Lower leg skin (tissue), 4 donors: ENCODE measurements at places on chromosomes 16 and 17. TPM values are rescaled to one million over a fixed set of nuclear protein-coding genes. Genes with fewer than 3 reads are reported as not detected.

Gene PRAC2
- not detected for total RNA-seq

Gene C17orf113
- total RNA-seq: 1.8 TPM

Gene PIGW
- total RNA-seq: 9.0 TPM

Gene TMEM100
- total RNA-seq: 3.5 TPM

Gene EXOC3L1
- 2.1 TPM for total RNA-seq

Gene KRTAP1-1
- 195 TPM for total RNA-seq

Gene KRT40
- not detected for total RNA-seq

Gene CDH13
- 189 TPM for total RNA-seq

Gene PPL
- total RNA-seq: 445 TPM

DNA sequence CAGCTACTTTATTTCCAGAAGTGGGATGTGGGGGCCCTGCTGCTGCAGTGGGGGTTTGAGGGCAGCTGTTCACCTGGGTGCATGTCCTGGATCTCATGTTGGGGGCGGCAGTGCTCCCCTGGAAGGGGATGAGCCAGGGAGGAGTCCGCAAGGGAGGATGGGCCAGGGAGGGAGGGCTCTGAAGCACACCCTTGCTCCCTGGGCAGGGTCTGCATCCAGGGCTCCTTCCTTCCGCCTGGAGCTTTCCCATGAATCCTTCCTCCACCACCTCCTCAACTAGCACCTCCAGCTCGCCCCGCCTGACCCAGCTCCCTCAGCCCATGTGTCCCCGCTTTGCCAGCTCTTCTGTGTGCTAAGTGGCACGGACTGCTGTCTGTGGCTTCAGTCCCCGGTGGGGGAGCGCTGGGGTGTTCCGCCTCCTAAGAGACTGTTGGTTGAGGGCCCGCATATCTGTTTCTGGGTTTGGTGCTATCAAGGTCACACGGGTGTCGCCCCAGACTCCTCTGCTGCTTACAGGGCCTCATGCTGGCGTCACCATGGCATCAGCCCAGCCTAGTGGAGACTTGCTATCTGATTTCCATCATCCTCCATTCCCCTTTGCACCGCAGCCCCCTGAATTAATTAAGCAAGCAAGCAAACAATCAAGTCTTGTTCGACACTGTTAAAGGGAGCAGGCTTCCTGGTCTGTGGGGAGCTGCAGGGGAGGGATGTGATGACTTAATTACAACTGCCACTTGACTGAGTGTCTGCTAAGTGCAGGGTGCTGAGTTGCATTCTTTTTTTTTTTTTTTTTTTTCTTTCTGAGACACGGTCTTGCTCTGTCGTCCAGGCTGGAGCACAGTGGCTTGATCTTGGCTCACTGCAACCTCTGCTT, 71.8 kb downstream of the PRKCA start:
- DNase-seq: no peak

- DNase-seq: no peak
Measured at GRCh38 chr17:29469276-29469675, 79.1 kb downstream of the TAOK1 start.

DNA sequence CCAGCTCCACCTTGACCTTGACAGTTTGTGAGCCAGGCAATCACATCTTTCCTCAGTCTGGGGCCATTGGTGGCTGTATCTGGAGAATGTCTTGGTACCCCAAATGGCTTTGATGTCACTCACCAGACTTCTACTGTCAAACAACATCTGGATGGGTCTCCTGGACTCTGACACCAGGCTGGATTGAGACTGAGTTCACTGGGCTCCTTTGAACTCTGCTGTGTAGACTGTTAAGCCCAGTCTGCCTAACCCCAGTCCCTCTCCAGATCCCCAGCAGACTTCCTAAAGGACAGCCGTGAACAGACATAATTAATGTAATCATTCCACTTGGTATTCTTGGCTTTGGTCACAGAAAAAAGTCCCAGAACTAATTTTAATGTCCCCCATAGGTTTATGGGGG, 84.1 kb upstream of the KIFC3 start:
- no peak for DNase-seq

- DNase-seq: no peak
Measured at GRCh38 chr16:20846030-20846429, 39.7 kb downstream of the REXO5 start.

DNA sequence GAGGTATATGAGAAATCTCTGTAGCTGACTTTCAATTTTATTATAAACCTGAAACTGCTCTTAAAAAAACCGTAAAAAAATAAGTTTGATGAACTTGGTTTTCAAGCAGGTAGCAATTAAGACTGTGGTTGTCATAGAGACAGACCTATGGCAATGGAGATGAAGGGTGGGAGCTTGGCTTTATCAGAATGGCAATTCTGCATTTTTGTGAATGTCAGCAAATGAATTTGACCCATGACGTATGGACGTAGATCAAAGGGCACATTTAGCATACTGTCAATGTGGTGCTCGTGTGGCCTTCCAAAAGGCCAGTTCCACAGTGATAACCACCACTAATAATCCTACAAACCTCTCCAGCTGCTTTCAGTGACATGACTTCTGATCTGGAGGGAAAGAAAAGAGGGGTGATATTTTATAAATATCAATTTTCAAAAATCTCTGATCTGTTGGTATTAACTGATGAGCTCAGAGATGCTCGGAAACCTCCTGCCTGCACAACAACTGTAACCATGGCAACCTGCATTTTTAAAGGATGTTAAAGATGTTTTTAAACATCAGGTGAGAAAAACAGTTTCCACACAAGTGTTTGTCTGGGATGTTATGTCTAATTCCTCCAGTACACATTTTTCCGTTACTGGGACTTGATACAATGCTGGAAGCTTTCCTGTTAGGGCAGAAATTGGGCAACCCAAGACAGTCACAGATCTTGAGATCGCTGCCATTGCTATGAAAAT, 533.7 kb downstream of the CDH13 start:
- no peak for DNase-seq

GRCh38 chr17:81483085-81483861, 29.3 kb downstream of the ACTG1 start:
- DNase-seq: no peak

GRCh38 chr16:87931504-87931903, 4.8 kb downstream of the CA5A start:
- no peak for DNase-seq

- DNase-seq: no peak
Measured at GRCh38 chr17:48472411-48473281, 42.6 kb upstream of the SKAP1 start.

- DNase-seq: no peak
Measured at GRCh38 chr16:286491-287297, 3.7 kb downstream of the PDIA2 start.

GRCh38 chr16:86322283-86322682, 188.0 kb upstream of the FOXF1 start:
- DNase-seq: no peak

GRCh38 chr17:44335564-44335963, 9.5 kb upstream of the GRN start:
- no peak for DNase-seq

- DNase-seq: no peak
Measured at GRCh38 chr16:65377195-65377594, 255.3 kb upstream of the CDH11 start.

GRCh38 chr17:76540381-76541300, 797 bp downstream of the PRCD start:
- peak; percentile 98 for DNase-seq

- no peak for DNase-seq
Measured at GRCh38 chr17:9446528-9446927, 129.1 kb downstream of the STX8 start.

DNA sequence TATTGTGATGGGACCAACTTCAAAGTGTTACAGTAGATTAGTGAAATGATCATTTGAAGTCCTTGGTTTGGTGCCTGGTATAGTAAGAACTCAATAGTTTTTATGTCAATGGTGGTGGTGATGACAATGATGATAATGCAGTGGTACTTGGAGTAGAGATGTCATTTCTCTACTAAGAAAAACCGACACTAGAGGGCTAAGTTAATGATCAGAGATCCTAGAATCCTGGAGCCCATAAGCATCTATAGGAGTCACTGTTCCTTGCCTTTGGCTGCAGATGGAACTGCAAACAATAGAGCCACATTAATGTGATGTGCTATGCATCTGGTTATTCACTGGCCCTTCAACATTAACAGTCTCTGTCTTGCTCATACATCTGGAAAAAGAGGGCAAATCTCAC, 103.8 kb downstream of the ANKFN1 start:
- DNase-seq: no peak

GRCh38 chr17:13485327-13485726, 116.4 kb downstream of the HS3ST3A1 start:
- no peak for DNase-seq

DNA sequence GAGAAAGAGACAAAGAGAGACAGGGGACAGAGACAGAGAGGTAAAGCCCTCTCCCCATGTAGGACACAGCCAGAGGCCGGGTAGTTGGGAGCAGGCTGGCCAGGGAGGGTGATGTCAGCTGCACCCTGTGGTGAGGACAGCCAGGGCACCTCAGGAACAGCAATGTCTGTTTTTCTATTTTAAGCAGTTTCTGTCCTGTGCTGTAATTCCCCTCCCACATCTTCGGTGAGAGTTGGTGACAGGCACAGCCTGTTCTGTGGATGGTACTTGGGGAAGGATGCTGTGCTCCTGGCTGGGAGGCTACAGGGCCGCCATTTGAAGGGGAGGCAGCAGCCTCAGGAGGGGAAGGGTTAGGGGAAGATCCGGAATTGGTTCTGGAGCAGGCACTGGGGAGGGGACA, 163.5 kb downstream of the SDK2 start:
- DNase-seq: no peak

GRCh38 chr17:66670206-66670605, 164.7 kb upstream of the CACNG5 start:
- DNase-seq: no peak

- no peak for DNase-seq
Measured at GRCh38 chr17:64056269-64057005, 36.0 kb upstream of the ICAM2 start.

GRCh38 chr17:49576088-49576916, 631 bp downstream of the NXPH3 start:
- DNase-seq: no peak

DNA sequence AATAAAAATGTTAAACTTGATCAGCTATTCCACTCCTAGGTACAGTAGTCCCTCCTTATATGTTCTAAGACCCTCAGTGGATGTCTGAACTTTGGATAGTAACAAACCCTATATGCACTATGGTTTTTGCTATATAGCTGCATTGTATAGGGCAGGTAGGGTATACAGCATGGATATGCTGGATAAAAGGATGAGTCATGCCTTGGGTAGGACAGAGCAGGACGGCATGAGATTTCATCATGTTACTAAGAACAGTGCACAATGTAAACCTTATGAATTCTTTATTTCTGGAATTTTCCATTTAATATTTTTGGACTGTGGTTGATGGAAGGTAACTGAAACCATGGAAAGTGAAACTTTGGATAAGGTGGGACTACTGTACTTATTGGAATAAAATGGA, 235.1 kb downstream of the CEP112 start:
- no peak for DNase-seq

- DNase-seq: no peak
Measured at GRCh38 chr16:12815361-12815760, 11.7 kb upstream of the CPPED1 start.

DNA sequence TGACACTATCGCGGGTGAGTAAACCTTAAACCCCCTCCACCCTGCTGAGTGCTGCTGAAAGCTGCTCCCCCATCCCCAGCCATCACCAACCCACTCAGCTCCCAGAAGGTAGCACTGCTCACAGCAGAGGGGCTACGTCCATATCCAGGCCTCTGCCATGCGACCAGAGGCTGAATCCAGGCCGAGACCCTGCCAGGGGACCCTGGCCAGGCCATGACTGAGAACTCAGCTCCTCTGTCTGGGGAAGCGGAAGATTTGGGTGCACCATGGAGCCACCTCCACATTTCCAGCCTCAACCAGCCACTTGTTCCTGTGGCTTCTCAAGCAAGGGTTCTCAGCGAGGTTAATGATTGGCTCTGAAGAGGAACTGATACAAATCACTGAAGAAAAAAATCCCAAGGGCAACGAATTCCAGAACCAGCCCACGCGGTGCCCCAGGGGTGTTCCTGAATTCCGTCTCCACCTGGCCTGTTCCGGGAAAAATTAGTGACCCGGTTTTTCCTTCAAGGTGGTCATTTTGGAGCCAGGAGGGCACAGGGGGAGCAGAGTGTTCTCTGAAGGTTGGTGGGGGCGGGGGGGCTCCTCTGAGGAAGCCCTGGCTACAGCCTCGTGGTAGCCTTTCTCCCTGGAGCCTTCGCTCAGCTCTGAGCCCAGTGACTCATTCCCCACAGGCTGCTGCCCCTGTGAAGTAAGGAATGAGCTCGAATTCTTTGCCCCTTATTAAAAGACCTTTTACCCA, 9.3 kb upstream of the SLC16A5 start:
- DNase-seq: no peak

GRCh38 chr17:29577001-29577370, 8.5 kb downstream of the TP53I13 start:
- DNase-seq: no peak

DNA sequence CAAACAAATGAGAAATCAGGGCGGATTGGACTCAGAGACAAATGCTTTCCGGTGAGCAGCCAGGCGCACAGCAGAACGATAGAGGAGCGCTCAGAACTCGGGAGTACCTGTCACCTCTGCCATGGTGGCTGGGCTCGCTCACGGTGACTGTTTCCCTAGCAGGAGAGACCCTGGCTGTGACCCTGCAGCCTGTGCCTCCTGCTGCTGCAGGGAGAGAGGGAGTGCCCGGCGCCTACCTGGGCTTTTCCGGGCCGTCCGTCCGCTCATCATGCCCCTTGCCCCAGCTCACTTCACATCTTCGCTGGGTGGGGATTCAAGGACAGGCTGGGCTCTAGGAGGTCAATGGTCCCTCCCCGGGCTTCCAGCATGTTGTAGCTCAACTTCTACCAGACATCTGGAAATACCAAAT, 14.1 kb upstream of the DNAH17 start:
- no peak for DNase-seq

DNA sequence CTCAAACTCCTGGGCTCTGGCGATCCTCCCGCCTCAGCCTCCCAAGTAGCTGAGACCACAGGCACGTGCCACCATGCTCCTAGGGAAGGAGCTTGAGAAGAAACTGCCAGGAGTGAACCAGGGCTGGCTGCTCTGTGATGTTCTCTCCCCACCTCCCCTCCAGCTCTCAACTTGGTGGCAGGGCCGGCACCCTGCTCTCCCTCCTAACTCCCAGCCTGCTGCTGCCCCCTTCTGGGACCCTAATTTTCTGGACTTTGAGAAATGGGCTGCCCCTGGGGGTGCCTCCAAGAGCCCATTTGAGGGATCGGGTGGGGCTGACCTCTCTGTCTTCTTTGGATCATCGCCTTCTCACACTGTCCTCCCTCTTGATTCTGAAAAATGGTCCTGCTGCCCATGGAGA, 14.9 kb upstream of the STAT3 start:
- DNase-seq: no peak

GRCh38 chr17:68456339-68457167, 743 bp downstream of the WIPI1 start:
- DNase-seq: peak; percentile 95

- DNase-seq: no peak
Measured at GRCh38 chr17:63402431-63403212, 43.5 kb downstream of the CYB561 start.

- DNase-seq: no peak
Measured at GRCh38 chr16:14609716-14610115, 20.3 kb downstream of the PARN start.
